ENCODE measurements at places on chromosomes 6 and 20.

DNA sequence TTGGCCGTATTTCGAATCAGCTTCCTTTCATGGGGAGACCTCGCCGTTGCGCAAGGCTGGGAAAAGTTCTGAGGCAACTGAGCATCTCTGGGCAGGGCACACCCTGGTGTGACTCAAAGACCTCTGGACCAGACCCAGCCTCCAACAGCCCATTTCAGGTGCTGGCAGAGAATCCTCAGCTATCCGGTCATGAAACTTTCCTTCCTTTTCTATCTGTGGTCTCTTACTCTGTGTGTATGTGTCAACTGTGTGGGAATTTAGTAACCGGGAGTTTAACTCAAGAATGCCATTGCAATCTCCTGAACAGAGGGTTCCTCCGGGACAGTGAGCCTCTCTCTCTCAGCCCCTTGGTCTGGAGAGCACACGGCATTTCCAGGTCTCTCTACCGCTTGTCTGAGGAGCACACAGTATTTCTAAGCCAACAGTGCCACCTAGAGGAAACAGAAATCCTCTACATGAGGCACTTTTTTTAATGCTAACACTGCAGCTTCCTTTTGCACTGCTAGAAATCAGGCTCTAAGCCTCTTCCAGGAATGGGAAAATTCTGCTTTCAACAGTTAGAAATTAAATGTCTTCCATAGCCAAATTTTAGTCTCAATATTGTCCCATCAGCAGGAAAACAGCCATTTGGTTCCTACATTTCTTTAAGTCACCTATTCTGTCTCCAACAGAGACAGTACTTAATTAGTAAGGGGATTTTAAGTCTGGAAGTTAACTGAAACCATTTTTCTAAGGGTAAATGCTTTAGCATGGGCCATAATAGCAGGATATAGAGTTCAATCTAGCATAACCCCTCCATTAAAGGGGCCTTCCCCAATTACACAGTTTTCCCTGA, 32.7 kb downstream of the PLN start:
- peak; percentile 53 for DNase-seq

- peak; percentile 76 for DNase-seq
These were observed 962.9 kb upstream of the SLC35B3 start for GRCh38 chr6:9398071-9398766.

DNA sequence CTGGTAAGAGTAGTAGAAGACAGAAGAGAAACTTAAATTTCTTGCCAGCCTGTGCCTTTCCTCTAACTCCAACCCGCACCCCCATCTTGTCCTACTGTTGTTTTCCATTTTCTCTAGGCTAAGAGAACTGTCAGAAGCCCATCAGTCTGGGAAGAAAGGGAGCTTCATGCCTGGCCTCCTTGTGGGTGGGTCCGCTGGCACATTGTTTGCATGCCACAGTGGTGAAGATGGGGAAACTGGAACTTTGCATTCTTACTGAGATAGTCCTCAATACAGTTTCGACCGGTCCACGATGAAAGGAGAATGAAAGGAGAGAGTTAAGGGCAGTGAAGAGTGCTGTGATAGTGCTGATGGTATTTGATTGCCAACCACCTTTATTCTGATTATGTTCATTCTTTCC, 103.1 kb downstream of the TCP11 start:
- DNase-seq: no peak

- peak; percentile 20 for DNase-seq
These were observed 435 bp downstream of the CENPB start for GRCh38 chr20:3786126-3786484.

- no peak for DNase-seq
These were observed 140.6 kb downstream of the OPN5 start for GRCh38 chr6:47922391-47922790.

DNA sequence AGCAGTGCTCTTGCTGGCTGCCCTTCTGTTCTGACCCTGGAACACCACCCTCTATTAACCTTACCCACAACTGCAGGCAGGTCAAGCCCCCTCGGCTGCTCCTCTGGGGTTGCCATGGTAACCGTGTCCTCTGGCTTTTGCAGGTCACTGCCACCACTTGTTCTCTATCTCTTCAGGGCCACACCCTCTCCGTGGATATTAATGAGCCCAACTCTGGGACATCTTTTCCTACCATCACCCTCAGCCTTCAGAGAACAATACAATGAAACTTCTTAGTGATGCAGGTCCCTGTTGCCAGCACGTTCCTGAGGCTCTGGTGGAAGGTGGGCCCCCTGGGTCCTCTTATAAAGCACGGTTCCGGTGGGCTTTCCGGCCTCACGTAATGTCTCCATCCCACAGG, 30.8 kb upstream of the MICB start:
- DNase-seq: no peak

DNA sequence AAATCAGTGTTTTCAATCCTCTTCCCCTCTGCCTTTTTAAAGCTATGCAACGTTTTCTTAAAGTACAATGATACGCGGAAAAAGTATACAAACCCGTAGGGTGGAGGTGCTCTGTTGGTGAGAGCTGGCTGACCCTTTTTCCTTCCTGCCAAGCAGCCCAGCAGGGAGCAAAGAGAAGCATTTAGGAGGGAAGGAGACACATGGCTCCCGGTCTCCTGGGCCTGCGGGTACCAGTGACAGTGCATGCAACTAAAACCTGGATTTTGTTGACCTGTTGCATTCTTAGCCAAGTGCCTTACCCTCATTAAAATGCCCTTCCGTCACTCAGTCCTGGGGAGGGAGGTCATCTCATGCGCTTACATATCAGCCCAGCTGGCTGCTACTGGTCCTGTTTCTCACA, 87.2 kb downstream of the SLX4IP start:
- no peak for DNase-seq

- no peak for DNase-seq
These were observed 815 bp downstream of the UTRN start for GRCh38 chr6:144285798-144286502.

DNA sequence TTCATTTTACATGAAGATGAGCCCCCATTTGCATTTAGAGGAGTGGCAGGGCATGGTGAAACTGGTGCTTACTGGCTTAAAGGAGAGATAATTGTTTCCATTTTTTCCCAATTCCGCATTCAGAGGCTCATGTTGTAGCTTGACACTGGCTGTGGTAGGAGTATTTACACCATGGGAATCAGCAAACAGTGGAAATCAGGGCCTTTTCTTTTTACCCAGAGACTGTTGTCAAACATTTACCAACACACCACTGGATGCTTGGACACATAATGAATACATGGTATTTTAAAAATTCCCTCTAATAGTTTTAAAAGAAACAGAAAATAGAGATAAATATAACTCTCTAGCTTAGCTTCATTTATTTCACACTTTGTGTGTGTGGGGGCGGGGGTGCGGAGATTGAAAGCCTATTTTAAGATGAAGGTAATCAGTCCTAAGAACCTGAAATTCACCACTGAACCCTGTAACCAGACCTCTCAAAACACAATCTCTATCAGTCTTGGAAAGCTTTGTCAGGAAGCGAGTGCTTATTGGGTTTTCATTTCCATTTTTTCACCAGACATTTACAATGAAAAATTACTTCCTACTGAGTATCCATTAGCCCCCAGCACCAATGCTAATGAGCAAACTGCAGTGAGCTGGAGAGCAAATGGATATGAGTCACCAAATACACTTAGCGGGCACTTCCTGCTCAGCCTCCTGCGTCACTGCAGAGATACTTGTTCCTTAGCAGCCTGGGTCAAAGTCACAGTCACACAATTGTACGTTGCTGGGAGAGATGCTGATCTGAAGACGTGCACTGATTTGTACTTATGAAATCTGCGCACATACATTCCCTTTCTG, 532.0 kb downstream of the BCKDHB start:
- no peak for DNase-seq
